Left lung (tissue), 14 donors: ENCODE measurements at places on chromosomes 5 and 9. TPM values are rescaled to one million over a fixed set of nuclear protein-coding genes. Genes with fewer than 3 reads are reported as not detected.

The PDE6A gene
- not detected for total RNA-seq

The C9orf153 gene
- not detected for total RNA-seq

The PTGDS gene
- 133 TPM for total RNA-seq

The SLC30A5 gene
- 56.0 TPM for total RNA-seq

- DNase-seq: no peak
Observed at GRCh38 chr5:51433052-51433710, 49.9 kb downstream of the ISL1 start.

DNA sequence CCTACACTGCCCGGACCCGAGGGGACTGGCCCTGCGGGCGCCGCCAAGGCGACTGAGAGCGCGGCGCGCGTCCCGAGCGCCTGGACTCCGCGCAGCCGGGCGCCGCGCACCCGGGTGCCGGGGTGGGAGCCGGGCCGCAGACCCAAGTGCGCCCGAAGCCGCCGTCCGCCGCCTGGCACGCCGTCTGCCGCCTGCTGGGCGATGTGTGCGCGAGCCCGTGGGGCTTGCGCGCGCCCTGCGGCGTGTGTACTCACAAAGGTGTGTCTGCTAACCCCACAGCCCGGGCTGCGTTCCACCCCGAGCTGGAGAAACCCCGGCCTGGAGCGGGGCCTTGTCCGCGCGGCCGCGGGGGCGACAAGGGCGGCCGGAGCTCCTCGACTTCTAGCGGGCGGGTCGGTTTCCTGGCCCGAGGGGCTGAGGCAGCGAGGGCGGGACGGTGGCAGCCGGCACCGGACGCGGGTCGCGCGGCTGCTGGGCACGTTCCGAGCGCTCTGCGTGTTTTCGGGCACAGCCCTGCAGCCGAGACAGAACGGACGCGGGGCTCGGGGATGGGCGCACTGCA lies 1.1 kb upstream of the ZSWIM6 start:
- peak; percentile 87 for DNase-seq

DNA sequence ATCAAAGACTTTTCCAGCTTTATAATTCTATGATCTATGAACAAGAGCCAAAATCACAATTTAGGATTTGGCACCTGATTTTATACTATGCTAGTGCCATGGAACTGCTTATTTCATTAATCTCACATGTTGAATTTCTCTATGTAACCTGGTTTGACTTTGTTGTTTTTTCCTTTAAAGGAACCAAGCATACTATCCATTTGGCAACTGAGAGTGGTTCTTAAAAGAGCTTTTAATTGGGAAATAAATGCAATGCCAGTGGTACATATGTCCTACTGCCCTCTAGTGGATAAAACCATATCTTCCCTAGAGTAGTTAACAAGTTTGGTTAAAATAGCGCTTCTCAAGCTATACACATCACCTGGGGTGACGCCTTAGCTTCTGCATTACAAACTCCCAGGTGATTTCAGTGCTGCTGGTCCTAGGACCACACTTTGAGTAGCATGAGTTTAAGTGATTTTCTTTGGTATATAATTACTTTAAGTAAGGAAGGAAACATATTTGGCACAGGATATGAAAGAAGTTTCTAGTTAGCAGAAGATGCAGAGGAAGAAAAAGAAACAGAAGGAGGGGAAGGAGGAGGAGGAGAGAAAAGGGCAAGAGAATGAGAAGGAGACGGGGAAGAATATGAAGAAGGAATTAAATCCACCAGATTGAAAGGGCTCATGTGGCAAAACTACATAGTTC lies 56.8 kb downstream of the FGF10 start:
- DNase-seq: no peak

DNA sequence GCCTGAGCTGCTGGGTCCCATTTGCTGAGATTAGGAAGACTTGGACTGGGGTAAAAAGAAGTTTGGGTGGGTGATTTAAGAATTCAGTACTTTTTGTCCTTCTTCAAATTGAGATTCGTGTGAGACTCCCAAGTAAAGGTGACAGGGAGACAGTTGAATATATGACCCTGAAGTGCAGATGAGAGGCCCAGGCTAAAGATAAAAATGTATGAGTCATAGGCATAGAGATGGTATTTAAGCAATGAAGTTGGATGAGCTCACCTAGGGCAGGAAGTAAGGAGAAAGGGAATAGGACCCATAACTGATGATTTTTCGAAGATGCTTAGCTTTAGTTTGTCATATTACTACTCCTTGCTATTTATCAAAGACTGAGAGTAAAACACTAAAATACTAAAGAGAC lies 255.9 kb upstream of the ADRA1B start:
- DNase-seq: no peak
